ENCODE measurements at places on chromosomes 4 and X. TPM values are rescaled to one million over a fixed set of nuclear protein-coding genes. Genes with fewer than 3 reads are reported as not detected.

DNA sequence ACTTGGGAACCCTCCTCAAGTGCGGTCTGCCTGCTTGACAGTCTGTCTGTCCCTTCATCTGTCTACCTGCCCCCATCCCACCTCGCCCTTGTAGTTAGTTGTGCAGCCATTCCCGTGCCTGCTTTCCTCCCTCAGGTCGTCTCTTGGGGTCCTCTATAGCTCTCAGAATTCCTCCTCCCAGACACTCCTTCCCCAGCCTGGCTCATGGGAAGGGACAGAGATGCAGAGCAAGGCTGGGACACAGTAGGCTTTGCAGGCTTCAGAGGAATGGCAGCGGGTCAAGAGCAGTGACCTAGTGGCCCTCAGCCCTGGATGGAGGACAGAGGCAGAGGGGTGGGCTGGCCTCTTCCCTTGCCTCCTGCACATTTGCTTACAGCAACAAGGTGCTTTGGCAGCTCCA, 18.3 kb downstream of the TMEM31 start:
- peaks cover 73% of the 10 kb centered on the region for H3K27me3 ChIP-seq
- H3K27ac ChIP-seq: no peak overlapping the region

- DNase-seq: no peak
These were observed 83.7 kb upstream of the ETNPPL start for GRCh38 chr4:108846568-108846967.

GRCh38 chrX:16429406-16429805, 220.6 kb upstream of the S100G start:
- peaks cover 52% of the 10 kb centered on the region for H3K27me3 ChIP-seq
- no peak overlapping the region for H3K4me3 ChIP-seq
- H3K4me1 ChIP-seq: no peaks in the 10 kb centered on the region
- no peaks in the 10 kb centered on the region for H3K36me3 ChIP-seq

MAPK10 gene
- 4.7 TPM for total RNA-seq

GCNA gene
- total RNA-seq: 3.4 TPM

DNA sequence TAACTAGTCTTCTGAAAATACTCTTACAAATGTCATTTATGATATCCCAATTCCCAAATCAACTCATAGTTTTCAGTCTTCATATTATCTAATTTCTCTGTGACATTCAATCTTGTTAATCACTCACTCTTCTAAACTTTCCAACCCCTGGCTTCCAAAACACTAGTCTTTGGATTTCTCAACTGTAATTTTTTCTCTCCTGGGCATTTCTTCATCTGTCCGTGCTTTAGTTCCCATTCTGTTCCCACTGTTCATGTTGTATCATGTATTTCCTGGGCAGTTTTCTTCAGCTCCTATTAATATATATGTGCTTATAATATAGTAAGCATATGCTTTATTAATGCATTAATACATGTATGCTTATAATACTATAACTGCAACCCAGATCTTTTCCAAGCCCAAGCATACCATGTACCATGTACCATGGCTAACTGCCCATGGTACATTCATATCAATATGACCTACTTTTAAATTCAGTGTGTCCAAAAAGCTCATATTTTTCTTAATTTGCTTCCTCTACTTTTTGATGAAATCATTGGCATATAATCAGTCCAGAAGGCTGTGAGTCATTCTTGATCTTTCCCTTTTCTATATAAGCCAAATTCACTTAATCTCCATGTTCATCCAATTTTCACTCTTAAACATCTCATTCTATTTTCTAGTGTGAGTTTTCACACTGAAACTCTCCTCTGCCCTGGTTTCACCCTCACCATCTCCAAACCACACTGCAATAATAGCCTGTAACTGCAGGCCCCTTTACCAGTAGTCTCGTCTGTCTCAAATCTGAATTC, 21.3 kb upstream of the GK2 start:
- no peaks in the 10 kb centered on the region for H3K36me3 ChIP-seq
- no peak overlapping the region for H3K4me3 ChIP-seq
- H3K27me3 ChIP-seq: no peaks in the 10 kb centered on the region
- H3K4me1 ChIP-seq: no peaks in the 10 kb centered on the region
- H3K27ac ChIP-seq: no peak overlapping the region

SSX4B gene
- total RNA-seq: not detected

P2RY10 gene
- not detected for total RNA-seq

DNA sequence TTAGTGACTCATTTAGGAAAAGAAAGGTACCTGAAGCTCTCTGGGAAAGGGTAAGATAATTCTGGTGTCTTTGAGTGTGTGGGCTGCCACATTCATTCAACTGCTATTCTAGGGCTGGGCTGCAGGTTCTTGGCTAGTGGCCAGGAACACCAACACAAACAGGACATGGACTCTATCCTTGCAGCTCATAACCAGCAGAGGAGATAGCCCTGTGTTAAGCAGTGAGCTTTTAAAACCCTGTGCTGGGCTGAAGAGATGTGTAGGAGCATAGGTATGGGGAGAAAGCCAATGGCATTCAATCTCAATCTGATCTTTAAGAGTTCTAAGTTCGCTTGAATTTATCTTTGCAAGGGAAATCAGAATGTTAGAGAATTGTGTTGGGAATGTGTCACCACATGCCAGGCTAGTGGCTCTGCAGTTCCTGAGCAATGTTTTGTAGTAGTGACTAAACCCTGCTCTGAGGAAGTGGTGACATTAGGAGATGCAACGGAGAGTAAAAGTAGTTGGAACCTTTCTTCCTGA, 39.2 kb downstream of the SGMS2 start:
- peaks cover 26% of the 10 kb centered on the region for H3K4me1 ChIP-seq
- DNase-seq: peak; percentile 84
- no peak overlapping the region for H3K4me3 ChIP-seq
- H3K27ac ChIP-seq: peak overlapping the region; percentile 98
- H3K36me3 ChIP-seq: peaks cover 28% of the 10 kb centered on the region

- H3K4me1 ChIP-seq: no peaks in the 10 kb centered on the region
- no peak overlapping the region for H3K27ac ChIP-seq
- peaks cover 16% of the 10 kb centered on the region for H3K27me3 ChIP-seq
- DNase-seq: no peak
- H3K4me3 ChIP-seq: no peak overlapping the region
- H3K36me3 ChIP-seq: peaks cover under 1% of the 10 kb centered on the region
These were observed 63.6 kb downstream of the KIF4A start for GRCh38 chrX:70353514-70353913.

RNF113A gene
- total RNA-seq: 19.0 TPM

SLC6A8 gene
- total RNA-seq: 66.6 TPM

PCYT1B gene
- total RNA-seq: not detected

MID1 gene
- total RNA-seq: 10.0 TPM

- H3K4me3 ChIP-seq: peak overlapping the region; percentile 35
- no peaks in the 10 kb centered on the region for H3K27me3 ChIP-seq
- no peaks in the 10 kb centered on the region for H3K36me3 ChIP-seq
- DNase-seq: peak; percentile 16
- H3K4me1 ChIP-seq: peaks cover 10% of the 10 kb centered on the region
- peak overlapping the region; percentile 70 for H3K27ac ChIP-seq
These were observed 2050.7 kb downstream of the ARAP2 start for GRCh38 chr4:34193451-34194154.

DNA sequence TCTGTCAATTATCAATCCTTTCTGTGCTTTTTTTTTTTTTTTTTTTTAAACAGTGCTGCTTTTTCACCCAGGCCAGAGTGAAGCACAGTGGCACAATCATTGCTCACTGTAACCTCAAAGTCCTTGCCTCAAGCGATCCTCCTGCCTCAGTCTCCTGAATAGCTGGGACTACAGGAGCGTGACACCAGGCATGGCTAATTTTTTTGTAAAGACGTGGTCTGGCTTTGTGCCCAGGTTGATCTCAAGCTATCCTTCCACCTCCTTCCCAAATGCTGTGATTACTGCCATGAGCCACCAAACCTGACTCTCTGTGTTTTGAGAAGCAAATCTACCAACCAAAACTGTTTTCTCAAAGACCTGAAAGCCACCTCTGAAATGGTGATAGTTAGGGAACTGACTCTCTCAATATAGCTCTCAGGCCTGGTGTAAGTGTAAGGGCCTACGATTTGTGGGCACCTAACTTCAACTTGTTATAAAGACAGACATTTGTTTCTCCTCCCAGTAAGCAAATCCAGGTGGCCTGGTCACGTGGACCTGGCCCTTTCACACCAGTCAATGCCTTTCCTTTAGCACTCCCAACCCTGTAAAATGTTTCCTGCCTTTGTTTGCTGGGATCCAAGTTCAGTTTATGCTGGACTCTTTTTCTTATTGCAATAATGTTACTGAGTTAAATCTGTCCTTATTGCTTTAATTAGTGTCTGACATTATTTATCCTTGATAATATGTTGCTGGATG, 2015.9 kb downstream of the PCDH7 start:
- no peak overlapping the region for H3K27ac ChIP-seq
- DNase-seq: no peak

COL25A1 gene
- total RNA-seq: not detected

CORIN gene
- total RNA-seq: 1.0 TPM

DNA sequence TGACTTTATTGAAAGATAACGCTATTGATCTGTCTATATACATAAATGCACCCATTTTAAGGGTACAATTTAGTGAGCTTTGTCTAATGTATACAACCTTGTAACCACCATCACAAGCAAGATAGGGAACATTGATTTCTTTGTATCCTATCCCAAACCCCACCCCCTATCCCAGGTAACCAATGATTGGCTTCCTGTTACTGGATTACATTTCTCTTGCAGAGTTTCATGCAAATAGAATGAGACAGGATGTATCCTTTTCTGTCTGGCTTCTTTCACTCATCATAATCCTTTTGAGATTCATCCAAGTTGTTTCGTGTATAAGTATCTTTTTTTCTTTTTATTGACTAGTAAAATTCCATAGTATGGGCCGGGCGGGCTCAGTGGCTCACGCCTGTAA, 1.6 kb upstream of the GRIPAP1 start:
- peaks cover 10% of the 10 kb centered on the region for H3K4me1 ChIP-seq
- peak overlapping the region; percentile 25 for H3K4me3 ChIP-seq
- no peak overlapping the region for H3K27ac ChIP-seq
- H3K27me3 ChIP-seq: no peaks in the 10 kb centered on the region
- DNase-seq: no peak

CYBB gene
- total RNA-seq: not detected

DNA sequence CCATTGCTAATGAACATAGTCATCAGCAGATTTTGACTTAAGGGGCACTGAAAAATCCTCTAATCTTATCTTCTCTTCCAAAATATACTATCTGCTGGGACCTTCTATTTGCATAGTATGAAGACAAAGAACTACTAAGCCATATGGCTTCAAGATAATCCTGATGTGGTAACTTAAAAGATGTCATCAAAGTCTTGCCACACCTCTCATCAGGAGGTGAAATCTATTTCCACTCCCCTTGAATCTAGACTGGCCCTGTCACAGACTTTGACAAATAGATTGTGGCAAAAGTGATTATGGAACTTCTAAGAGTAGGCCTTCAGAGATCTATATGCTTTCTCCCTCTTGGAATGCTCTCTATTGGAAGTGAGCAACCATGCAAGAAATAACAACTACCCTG, 27.3 kb upstream of the TET2 start:
- H3K4me3 ChIP-seq: no peak overlapping the region
- no peaks in the 10 kb centered on the region for H3K27me3 ChIP-seq
- H3K4me1 ChIP-seq: no peaks in the 10 kb centered on the region
- H3K27ac ChIP-seq: no peak overlapping the region
- no peak for DNase-seq
- H3K36me3 ChIP-seq: peaks cover 7% of the 10 kb centered on the region

GRCh38 chr4:118034053-118034785, at the start of gene NDST3:
Gene NDST3, plus strand, starts transcription at chr4:118034486. Its CDS starts 19,425 bp downstream, at chr4:118053911.
- DNase-seq: peak; percentile 88
- peaks cover 4% of the 10 kb centered on the region for H3K27me3 ChIP-seq
- H3K4me1 ChIP-seq: no peaks in the 10 kb centered on the region
- H3K27ac ChIP-seq: no peak within 1 kb of the TSS

DNA sequence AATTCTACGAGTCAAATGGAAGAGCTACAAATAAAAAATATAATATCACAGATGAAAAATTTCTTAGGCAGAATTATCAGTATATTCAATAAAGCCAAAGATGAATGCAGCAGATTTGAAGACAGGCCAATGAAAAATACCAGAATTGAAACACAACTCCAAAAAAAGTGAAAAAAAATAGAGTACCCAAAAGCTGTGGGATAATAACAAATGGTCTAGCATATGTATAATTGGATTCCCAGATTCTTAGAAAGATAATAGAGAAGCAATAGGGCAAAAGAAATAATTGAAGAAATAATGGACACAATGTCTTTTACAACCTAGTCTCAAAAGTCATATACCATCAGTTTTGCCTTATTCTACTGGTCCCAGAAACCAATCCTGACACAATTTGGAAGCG, 4.4 kb downstream of the ANAPC10 start:
- H3K36me3 ChIP-seq: peaks cover 38% of the 10 kb centered on the region
- H3K27ac ChIP-seq: no peak overlapping the region
- peaks cover 10% of the 10 kb centered on the region for H3K4me1 ChIP-seq
- H3K27me3 ChIP-seq: no peaks in the 10 kb centered on the region

DNA sequence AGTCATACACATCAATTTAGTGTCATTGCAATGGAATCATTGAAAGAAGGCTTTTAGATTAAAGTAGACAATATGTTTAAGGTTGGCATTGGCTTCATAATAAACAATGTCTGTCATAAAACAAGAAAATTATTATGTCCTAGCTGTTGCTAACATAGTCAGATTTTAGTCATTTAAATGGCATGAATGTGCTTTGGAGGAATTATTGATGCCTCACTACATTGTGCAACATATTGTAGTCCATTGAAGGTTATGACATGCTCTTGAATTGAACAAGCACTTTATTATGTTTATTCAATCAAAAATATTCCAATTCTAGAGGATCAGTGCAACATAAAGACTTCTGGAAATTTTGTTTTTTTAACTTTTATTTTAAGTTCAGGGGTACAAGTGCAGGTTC, 489.8 kb upstream of the AMOT start:
- no peaks in the 10 kb centered on the region for H3K4me1 ChIP-seq
- H3K27me3 ChIP-seq: peaks cover 19% of the 10 kb centered on the region
- DNase-seq: no peak

DNA sequence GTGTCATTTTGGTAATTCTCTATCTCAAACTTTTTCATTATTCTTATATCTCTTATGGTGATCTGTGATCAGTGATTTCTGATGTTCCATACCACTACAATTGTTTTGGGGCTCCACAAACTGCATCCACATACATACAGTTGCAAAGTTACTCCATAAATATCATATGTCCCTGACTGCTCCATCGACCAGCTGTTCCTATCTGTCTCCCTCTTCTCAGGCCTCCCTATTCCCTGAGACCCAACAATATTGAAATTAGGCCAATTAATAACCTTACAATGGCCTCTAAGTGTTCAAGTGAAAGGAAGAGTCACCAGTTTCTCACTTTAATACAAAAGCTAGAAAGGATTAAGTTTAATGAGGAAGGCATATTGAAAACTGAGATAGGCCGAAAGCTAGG, 108.7 kb downstream of the ANAPC10 start:
- no peaks in the 10 kb centered on the region for H3K36me3 ChIP-seq
- no peak for DNase-seq
- H3K4me1 ChIP-seq: no peaks in the 10 kb centered on the region
- H3K27ac ChIP-seq: no peak overlapping the region

MUC7 gene
- not detected for total RNA-seq
